ENCODE measurements at places on chromosomes 11 and 22.

DNA sequence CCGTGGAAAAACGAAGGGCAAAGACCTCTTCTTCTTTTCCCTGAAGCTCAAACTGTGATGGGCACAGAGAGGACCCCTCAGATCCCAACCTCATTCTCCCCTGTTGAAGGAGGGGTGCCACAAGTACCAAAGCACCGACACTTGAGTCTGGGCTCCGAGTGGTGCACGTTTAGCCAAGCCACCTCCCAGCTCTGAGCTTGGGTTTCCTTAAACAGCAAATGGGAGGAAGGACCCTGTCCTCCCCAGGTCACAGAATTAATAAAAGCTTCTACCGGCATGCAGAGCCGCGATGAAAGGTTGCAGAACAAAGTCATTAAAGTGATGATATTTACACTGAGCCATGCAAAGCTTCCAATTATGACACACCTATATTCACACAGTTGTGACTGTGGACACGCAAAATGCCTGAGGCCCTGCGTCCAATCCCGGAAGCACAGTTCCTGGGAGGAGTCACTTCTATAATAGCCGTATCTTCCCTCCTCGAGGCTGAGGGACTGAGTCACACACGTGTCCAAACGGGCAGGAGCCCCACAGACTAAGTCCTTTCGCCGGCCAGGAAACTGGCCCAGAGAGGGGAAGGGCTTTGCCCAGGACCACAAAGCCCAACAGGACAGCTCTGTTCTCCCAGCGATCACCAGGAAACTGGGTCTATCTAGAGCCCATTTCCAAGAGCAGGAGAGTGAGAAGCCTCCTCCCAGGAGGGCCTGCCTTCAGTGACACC is 922 bp upstream of the CSNK1E start:
- DNase-seq: no peak

- DNase-seq: no peak
These were observed 3.1 kb upstream of the OOSP4A start for GRCh38 chr11:59960502-59961381.

DNA sequence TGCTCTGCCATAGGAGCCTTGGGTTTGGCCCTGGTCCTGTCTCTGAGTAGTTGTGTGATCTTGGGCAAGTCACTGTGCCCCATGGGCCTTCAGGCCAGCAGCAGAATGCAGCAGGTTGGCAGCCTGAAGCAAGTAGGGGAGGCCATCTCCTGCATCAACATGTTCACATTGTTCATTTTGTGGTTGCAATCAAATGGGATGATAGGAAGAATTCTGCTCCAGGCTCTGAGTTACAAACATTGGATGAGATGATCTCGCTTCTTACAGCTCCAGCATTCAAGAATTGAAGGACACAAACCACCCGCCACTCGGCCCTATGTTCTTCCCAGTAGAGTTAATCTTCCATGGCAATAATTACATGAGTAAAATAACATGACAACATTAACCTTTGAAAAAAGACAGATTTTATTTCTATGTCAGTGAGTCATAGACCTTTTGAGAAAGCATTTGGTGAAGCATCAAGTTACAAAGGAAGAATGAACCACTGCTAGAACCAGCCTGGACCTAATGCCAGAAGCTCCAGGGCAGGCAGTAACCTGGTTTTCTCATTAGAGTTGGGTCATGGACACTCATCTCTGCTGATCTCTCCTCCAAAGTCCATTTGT is 308.3 kb upstream of the NCAM1 start:
- DNase-seq: no peak

- DNase-seq: no peak
These were observed 158.1 kb upstream of the MTNR1B start for GRCh38 chr11:92811341-92811740.

DNA sequence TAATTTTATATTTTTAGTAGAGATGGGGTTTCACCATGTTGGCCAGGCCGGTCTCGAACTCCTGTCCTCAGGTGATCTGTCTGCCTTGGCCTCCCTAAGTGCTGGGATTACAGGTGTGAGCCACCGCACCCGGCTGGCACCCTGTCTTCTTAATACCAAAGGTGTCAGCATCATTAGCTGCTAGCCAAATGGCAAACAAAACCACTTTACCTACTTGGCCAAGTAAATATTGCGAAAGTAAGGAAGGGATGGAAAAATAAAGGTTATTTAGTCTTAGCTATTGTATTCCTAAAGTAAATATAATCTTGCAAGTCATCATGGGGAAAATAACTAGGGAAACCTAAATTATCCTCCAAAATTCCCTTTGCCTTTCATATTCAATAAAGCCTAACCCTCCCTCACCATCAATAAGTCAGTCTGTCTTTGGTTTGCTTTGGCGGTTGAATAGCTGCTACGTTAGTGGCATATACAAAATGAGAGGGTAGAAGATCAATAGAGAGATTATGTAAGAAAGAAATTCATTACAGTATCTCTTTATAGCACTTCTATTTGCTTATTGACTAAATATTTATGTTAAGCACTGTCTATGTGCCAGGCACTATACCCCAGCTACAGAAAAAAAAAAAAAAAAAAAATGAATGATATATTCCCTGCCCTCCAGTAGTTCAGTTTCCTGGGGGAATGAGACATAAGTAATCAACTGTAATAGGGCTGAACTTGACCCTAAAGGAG is 40.2 kb upstream of the CFAP300 start:
- DNase-seq: no peak

DNA sequence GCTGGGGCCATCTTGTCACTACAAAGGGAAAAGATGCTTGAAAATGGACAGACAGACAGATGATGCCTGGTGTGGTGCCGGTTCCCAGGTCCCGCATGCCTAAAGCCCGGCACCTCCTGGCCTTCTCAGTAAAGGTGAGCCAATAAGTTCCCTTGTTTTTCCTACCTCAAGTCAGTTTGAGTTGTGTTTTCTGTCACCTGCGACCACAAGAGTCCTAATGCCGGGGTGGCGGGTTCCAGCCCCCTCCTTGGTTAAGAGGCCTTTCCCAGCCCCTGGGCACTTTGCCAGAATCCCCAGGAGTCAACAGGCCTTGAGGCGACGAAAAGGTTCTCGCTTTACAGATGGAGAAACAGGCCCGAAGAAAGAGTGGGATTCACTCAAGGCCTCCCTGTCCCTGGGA is 9.0 kb downstream of the FGF19 start:
- no peak for DNase-seq

DNA sequence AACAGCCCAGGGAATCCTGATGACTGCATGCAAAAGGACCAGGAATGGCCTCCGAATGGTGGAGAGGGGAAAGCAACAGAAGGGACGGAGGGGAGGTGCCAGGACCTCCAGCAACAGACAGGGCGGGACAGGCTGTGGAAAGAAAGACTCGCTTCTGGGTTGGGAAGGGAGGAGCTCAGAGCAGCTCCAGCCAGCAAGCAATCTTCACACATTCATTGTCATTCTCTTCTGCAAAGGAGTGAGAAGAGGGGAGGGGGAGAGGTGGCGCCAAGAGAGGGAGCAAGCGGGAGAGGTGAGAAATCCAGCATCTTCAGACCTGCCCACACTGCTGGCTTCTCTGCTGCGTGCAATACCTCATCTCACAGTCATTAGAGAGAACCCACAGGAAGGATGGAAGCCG is 509.0 kb downstream of the BUD13 start:
- no peak for DNase-seq

DNA sequence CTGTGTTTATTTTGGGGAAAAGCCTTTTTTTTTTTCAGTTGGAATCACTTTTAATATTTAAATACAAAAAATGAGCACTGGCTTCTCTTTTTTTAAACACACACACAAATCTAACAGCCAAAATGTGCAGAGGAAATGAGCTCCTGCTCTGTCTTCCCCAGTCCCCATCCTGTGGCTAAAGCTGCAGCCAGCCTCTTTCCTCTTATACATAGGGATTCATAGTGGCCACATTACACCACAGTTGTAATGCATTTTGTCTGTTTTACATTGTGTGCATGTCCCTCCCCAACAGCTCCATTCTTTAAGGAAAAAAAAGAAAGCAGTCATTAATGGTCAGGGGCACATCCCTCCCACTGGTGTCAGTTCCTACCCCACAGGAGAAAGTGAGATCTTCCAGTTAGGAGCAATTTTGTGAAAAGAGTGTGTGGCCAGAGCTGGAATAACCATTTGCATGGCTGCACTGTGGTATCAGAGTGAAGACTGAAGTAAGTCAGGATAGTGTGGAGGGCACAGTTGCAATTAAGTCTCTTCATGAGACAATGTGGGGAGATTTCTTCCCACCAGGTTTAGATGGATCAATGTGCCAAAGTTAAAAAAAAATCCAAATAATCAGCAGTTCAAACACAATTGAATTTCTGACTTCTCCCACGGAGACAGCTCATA is 220.6 kb downstream of the TMEM135 start:
- no peak for DNase-seq

Data from stimulated activated CD4-positive, alpha-beta T cell treated with anti-CD3 and anti-CD28 coated beads, Interleukin-4, amount 100 ng/mL, for 24 hours (primary cell).